ENCODE measurements at places on chromosomes 1 and 21.

DNA sequence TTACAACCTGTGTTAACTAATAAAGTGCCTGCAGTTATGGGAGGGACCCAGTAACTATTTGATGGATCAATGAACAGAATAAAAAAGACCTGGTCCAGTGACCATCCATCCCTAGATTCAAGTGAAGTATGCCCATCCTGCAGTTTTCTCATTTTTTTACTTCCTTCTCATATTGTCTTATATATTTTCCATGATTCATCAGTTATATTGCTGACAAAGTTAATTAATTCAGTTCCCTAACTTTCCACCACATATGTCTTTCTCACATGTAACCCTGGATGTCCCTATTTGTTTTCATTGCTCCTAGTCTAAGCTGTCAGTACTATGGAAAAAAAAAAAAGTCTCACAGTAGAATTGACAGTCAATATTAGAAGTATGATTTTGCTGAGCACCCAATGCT, 64.3 kb downstream of the ITGB3BP start:
- DNase-seq, result no peak

DNA sequence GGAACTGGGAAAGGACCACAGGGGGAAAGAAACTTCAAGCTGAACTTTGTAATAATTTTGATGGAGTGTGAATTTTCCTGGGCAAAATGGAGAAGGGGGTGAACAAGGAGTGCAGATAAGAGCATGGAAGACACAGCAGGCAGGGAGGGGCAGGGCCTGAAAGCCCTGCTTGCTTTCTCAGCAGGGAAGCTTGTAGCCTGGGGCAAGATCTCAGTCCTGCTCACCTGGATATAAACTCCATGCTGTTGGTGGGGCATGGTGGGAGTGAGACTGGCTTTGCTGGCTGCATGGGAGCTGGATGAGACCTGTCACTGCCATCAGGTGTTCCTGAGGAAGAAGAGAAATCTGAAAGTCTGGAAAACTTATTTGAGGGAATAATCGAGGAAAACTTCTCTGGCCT, 58.7 kb upstream of the RC3H1 start:
- no peak for DNase-seq

- no peak for DNase-seq
These were observed 15.9 kb downstream of the SLC27A3 start for GRCh38 chr1:153790966-153791647.

GRCh38 chr1:7811476-7811875, 27.4 kb downstream of the PER3 start:
- DNase-seq, result no peak

DNA sequence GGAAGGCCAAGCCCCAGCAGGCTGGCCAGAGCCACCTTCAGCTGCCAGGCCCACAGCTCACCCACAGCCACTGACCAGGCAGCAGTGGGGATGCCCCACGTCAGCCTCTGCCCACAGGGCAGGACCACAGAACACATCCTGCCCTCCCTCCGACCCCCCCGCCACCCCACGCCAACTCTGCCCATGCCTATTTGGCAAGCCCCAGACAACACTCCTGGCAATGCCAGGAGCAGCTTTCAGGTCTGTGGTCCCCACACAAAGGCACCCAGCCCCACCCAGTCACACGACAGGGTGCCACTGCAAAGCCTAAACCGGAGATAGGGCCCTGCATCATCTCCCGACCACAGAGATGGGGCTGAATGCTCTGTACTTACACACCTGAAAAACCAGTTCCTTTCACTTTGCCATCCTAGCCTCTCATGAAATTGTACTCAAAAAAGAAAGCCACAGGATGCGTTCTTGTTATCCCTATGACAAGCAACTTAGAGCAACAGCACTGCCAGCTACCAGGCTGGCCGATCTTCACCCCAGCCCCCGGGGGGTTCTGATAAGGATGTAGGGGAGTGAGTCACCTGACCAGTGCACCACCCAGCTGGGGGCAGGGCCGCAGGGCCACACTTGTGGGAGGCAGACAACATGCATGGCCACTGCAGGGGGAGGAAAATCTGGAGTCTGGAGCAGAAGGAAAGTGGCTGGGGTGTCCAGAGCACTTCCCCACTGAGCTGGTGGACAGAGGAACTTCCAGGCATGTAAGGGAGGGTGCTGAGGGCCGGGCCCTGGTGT, 36.2 kb downstream of the UBE2G2 start:
- no peak for DNase-seq

GRCh38 chr1:237324226-237324625, 282.2 kb downstream of the RYR2 start:
- DNase-seq, result no peak

DNA sequence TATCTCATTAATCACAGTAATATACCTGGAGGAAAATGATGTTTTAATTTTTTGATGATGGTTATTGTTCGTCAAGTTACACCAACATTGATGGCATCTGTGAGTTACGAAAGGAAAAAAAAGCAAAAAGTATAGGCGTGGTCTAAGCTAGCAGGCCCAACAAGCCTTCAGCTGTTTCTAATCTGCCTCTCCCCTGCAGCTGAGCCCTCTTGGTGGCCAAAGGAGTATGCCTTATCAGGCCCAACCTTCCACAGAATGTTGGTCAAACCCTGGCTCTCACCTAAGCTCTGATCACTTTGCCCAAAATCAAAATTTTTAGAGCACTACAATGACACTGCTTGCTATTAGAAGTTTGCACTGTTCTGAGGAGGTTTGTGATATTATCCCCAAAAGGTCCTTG, 4.9 kb downstream of the C1orf105 start:
- DNase-seq, result no peak

GRCh38 chr1:222127526-222128152, 385.8 kb upstream of the DUSP10 start:
- no peak for DNase-seq

Measured in foreskin keratinocyte (primary cell).